ENCODE measurements at places on chromosomes 7 and 10.

DNA sequence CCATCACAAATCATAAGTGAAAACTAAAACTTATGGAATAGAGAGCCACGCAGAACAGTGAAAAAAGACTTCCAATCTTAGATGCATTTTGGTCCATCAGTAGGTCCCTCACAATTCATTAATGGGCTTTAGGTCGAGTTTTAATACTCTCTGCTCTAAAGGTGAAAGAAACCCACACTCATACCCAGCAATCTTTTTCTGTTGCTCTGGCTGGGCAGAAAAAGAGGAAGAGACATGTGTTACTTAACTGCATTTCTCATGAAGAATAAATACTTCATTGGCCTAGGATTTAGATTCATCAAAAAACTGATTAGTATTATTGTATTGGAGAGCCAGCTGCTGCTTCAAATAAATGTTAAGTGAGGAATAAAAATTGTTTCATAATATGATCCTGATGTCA lies 645.7 kb downstream of the PHTF2 start:
- DNase-seq: no peak

DNA sequence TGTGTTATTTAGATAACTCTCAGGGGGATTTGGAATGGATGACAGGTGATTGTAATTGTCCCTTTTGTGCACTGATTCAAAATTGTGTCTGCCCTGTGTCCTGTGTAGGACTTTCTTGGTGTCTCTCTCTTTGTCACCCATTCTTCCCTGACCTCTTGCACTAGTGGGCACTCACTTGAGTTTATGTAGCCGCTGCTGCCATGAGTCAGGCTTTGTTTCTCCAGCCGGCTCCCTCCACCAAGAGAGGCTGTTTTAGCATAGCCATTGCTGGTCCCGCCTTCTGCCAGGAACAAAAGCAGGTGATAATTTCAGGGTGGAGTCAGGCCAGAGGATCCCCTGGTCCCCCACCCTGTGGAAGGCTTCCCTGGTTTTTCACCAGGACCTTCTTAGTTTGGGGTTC lies 8.4 kb downstream of the COL17A1 start:
- DNase-seq: no peak

DNA sequence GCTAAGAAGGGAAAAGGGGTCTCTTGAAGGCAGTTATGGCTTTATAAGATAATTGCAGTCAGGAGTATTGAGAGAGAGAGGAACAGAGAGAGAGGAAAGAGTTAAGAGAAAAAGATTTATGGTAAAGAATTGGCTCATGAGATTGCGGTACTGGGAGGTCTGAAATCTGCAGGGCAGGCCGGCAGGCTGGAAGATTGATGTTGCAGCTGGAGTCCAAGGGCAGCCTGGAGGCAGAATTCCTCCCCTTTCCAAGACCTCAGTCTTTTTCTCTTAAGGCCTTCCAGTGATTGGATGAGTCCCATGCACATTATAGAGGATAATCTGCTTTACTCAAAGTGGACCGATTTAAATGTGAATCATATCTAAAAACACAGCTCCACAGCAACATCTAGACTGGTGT lies 68.4 kb downstream of the HACD1 start:
- no peak for DNase-seq

- no peak for DNase-seq
Observed at GRCh38 chr7:41817386-41817785, 114.5 kb upstream of the INHBA start.

DNA sequence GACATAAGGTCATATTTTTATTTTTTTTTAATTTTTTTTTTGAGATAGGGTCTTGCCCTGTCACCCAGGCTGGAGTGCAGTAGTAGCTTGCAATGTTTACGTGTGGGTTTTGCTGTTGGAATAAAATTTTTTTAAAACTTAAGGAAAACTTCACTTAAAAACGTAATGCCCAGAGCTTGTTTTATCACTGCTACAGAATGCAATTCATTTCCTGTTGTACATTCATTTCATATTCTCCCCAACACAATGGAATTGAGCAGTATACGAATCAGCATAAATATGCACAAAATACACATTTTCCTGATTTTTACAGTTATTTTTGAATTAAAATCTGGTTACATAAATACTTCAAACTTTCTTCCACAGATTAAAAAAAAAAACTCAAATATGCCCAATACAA lies 40.3 kb downstream of the RSU1 start:
- DNase-seq: no peak

- DNase-seq: no peak
Observed at GRCh38 chr7:22587322-22587721, 87.3 kb upstream of the STEAP1B start.

DNA sequence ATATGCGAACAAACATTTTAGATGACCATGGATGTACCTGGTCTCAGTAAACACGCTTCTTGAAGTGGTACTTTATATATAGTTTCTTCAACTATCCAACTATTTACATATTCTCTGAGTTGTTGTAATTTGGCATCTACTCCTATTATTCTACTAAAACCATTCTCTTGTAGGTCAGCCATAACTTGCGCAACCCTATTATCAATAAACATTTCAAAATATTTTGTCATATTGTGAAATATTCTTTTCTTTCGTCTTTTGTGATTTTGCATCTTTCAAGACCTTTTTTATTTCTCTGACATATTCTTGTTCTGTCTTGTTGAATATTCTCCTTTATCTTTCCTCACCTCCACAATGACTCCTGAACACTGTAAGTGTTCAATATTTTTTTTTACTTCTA lies 753.3 kb downstream of the NXPH1 start:
- no peak for DNase-seq

- no peak for DNase-seq
Observed at GRCh38 chr7:100590077-100590737, 4.1 kb downstream of the FBXO24 start.

DNA sequence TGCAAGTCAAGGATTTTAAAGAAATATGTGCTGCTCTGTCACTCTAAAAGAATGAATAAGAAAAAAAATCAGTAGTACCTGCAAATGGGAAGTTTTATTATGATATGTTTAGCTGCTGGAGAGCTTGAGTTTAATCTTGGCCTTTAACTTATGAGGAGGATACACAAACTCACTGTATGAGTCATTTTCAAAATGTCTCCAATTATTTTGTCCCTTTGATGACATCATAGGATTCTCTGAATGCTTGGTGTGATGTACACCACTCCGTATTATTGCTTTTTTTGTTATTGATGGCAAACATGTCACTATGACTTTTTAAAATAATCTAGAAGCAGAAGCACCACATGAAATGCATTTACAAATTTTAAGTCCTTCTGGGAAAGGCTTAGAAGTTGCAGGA lies 125.8 kb downstream of the RALA start:
- DNase-seq: no peak

GRCh38 chr7:15620491-15621185 lies 58.8 kb upstream of the AGMO start:
- DNase-seq: no peak

GRCh38 chr10:116612107-116612769 lies 8.5 kb upstream of the PNLIPRP2 start:
- DNase-seq: no peak

DNA sequence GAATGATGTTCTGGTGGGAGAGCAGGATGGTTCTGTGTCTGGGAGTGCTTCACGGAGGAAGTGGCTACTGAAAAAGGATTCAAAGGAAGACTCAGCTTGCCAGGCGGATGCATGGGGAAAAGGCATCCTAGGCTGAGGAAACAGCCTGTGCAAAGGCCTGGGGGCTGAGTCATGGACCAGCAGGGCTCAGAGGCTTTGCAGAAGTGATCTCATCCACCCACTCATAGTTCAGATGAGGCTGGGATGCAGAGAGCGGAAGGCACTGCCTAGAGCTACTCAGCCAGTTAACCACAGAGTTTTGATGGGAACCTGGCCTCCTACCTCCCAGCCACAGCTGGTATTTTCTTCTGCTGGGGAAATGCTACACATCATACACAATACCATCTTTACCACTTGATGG lies 15.8 kb upstream of the ADAMTS14 start:
- no peak for DNase-seq

DNA sequence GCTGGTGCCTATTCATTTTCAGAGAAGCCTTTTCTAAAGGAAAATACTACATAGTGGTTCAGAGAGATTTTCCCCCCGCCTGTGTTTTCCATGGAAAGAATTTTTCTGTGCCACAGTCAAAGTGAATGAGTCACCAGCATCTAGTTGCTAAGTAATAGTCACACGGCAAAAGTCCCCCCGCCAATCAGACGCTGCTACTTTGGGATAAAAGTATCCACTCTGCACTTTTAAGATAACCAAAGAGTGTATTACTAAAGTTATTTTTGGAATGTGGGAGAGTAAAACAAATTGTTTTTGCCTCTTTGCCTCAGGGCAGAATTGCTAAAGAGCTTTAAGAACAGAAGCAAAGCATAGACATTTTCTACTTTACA lies 23.5 kb downstream of the ABLIM1 start:
- no peak for DNase-seq

GRCh38 chr7:24981171-24981951 lies 1.4 kb upstream of the OSBPL3 start:
- DNase-seq: peak; percentile 66

- DNase-seq: no peak
Observed at GRCh38 chr7:50281680-50282445, 22.7 kb upstream of the IKZF1 start.

DNA sequence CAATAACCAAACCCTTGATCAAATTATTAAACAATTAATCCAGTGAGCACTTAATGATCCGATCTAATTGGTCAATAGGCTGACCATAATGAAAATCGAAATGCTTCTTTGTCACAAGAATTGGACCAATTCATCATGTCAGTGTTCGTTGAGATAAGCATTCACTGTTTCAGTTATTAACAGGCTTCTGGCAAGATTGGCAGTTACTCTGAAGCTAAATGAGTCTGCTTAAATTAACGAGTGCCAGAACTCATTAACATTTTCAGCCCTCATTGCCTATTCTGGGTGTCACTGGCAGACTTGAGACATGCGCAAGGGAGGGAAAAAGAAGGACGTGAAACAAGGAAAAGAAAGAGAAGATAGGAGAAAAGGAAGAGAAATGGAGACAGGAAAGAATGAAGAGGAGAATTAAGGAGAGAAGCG lies 30.7 kb upstream of the SLC26A3 start:
- no peak for DNase-seq

- no peak for DNase-seq
Observed at GRCh38 chr7:138584696-138585095, 116.5 kb downstream of the SVOPL start.

GRCh38 chr10:113895018-113895417 lies 40.6 kb downstream of the NHLRC2 start:
- no peak for DNase-seq

DNA sequence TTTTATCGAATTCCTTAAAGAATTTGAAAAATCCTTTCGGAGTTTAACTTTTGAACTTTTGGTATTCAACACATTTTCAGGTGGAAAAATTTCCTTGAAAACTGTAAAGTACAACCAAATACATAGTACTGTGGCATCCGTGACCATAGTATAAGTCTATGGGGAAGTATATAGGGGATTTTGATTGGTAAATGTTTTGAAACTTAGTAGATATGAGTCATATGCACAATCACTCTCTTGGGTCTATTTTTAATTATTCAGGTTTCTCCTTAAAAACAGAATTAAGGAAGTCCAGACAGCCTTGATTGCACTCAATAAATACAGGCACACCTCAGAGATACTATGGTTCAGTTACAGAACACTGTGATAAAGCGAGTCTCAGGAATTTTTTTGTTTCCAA lies 64.2 kb downstream of the AVL9 start:
- DNase-seq: no peak

GRCh38 chr7:151060416-151061212 lies 1.2 kb downstream of the SLC4A2 start:
- no peak for DNase-seq

GRCh38 chr10:7932301-7933036 lies 114.2 kb downstream of the TAF3 start:
- DNase-seq: no peak

GRCh38 chr10:77173615-77174461 lies 463.8 kb downstream of the KCNMA1 start:
- peak; percentile 64 for DNase-seq

DNA sequence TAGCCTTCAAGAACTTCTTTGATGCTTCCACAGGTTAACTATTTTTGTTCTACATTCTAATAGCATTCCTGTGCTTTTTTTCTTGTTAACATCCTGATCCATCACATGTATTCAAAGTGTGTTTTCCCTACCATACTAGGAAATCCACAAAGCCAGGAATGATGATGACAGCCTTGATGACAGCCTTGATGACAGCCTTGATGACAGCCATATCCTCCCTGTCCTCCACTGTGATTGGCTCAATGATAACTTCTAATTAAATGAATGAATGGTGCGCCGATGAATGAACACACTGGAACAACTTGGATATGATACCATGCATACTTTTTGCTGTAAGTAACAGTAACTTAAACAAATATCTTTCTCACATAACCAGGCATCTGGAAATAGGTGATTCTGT lies 8.3 kb upstream of the TACR2 start:
- no peak for DNase-seq

All from activated T-cell treated with anti-CD3 and anti-CD28 coated beads, Interleukin-2, amount 50 U/mL, for 1 hour (primary cell).